Astrocyte (in vitro differentiated cells and primary cell): ENCODE measurements at places on chromosomes 5 and 9.
A peak's percentile ranks its signal among the peaks of the same experiment; 100 is the strongest.

GRCh38 chr5:74040065-74040551 lies 414.1 kb downstream of the ARHGEF28 start:
- peak; percentile 92 for DNase-seq

- peak; percentile 12 for DNase-seq
Observed at GRCh38 chr5:16411235-16411634, 54.4 kb downstream of the ZNF622 start.

- no peak for DNase-seq
Observed at GRCh38 chr5:81779125-81779915, 28.4 kb upstream of the SSBP2 start.

GRCh38 chr5:44538797-44539601 lies 149.8 kb upstream of the FGF10 start:
- no peak for DNase-seq

DNA sequence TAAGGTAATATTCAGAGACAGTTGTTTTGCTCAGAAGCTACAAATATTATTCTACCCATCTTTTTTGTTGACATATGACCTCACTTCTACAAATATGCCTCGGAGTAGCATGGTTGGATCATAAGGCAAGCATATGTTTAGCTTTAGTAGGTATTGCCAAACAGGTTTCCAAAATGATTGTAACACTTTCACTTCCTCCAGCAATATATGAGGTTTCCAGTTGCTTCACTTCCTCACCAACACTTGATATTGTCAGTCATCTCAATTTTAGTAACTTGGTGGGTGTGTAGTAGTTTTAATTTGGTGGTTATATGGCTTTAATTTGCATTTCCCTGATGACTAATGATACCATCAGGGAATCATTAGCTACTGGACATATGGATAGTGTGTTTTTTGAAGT lies 46.7 kb downstream of the TNFSF8 start:
- DNase-seq: no peak

DNA sequence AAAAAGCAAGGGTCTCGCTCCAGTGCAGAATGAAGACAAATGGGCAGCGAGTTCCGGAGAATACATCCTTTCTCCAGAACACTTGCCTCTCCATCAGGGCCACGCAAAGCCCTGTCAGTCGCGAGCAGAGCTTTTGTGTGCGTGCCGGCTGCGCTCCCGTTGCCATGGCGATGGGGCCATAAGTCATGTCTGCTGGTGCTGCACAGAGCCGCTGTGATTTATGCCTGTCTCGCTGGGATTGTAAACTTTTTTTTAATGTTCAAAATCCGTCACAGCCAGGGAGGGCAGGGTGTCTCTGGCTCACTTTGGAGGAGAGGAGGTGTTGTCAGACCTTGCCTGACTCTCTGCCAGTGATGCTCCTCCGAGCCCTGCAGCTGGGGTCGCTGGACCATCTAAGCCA lies 272.7 kb downstream of the TRIM32 start:
- peak; percentile 32 for DNase-seq

- no peak for DNase-seq
Observed at GRCh38 chr5:110823571-110823970, 84.8 kb downstream of the SLC25A46 start.

- no peak for DNase-seq
Observed at GRCh38 chr9:128049843-128050242, 17.3 kb downstream of the NAIF1 start.

DNA sequence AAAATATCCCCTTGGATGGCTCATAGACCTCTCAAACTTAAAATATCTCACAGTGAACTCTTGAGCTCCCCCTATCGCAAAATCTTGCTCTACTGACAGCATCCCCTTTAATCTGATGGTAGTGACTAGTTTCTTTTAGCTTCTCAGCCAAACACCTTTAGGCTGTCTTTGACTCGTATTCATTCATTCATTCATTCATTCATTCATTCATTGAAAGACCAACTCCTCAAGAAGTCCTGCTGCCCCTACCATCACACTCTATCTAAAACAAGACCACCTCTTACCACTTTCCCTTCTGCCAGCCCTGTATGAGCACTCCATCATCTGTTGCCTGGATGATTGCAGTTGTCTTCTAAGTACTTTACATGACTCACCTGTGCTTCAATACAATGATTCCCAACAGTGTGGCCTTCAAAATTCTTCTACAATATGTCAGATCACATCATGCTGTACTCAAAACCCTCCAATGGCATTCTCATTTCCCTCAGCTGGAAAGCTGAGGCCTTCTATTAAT lies 46.8 kb downstream of the ITGA2 start:
- peak; percentile 49 for DNase-seq

DNA sequence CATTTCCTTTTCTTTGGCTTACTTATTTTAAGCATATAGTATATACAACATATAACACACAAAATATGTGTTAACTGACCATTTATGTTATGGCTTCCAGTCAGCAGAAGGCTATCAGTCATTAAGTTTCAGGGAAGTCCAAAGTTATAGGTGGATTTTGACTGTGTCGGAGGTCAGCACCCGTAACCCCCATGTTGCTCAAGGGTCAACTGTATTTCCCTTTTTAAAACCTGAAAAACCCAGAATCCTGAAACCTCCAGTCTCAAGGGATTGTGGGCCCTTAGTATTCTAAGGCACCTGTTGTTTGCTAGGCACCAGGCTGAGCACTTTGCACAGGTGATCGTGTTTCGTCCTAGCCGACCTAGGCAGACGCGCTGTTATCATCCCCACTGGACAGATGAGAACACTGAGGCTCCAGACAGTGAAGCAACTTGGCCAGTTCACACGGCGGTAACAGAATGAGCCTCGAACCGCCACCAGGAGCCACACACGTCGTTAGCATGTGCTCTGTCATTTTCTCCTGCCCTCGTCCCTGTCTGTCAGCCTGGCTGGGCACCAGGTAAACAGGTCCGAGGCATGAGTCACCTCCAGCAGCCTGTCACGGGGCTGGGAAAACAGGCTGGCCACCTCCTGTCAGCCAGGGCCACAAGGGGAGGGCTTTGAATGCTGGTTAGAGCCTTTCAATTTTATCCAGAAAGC lies 39.9 kb downstream of the DUSP1 start:
- peak; percentile 22 for DNase-seq

DNA sequence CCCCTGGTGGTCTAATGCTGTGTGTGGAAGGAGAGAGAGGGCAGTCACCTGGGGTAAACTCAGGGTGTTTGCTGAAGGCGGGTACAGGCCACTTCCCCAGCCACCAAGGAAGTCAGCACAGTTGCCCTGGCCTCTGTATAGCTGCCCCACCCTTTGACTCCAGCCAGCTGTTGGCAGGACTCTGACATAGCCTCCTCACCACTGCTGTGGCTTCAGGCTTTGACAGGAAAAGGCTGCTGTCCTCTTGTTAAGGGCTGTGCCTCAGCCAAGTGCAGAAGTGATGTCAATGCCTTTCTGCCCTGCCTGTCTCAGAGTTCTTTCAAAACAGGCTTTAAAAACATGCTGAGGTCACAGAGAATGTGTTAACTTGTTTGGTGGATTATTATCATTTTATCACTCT lies 487.2 kb upstream of the KLF4 start:
- DNase-seq: no peak

DNA sequence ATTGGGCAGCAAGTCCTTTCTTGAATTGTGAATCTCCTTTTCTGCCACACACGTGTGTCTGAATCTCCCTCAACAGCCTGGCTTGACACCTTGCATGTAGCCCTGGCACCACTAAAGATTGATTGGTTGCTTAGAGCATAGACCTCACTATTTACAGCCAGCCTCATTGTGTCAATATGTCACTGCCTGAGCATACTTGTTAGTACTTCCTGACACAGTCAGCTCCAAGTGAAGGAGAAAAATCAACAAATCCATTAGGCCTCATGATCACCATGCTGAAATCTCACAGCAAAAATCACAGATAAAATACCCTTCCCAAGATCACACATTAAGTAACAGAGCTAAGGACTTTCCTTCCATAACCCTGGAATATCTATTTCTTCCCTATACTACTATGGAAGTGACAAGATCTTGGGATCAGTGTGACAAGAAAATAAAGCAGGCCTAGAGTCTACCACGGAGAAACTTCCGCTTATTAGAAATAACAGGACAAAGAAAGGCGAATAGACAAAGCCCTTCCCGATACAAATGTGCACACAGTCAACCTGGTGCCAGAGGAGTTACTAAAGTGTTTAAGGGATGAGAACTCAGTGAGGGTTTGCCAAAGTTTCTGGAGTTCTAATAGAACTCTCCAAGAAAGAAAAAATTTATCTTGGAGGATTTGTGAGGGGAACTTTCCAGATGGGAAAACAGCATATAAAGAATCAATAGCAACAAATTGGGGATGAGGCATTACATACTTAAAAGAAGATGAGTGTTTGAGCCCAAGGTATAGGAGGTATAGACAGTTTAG lies 5.6 kb upstream of the ARL15 start:
- DNase-seq: no peak

DNA sequence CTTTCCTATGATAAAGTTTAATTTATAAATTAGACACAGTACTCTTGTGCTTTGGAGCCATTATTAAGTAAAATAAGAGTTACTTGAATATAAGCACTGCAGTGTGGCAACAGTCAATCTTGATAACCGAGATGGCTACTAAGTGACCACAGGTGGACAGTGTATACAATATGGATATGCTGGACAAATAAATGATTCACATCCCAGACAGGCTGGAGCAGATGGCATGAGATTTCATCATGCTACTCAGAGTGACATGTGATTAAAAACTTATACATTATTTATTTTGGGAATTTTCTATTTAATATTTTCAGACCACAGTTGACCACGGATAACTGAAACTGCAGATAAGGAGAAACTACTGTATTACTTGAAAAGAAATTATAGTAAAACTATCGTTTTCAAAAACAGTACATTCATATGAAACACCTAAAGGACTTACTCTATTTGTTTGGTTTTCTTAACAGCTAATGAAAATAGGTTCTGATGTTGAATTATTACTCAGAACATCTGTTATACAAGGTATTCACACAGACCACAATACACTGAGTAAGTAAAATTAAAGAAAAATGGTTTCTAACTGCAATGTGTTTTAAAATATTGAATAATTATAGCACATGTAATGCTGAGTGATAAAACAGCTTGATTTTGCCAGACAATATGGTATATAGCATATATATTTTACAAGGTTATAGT lies 16.0 kb downstream of the LYRM7 start:
- no peak for DNase-seq

- no peak for DNase-seq
Observed at GRCh38 chr5:16431490-16431889, 34.1 kb downstream of the ZNF622 start.

DNA sequence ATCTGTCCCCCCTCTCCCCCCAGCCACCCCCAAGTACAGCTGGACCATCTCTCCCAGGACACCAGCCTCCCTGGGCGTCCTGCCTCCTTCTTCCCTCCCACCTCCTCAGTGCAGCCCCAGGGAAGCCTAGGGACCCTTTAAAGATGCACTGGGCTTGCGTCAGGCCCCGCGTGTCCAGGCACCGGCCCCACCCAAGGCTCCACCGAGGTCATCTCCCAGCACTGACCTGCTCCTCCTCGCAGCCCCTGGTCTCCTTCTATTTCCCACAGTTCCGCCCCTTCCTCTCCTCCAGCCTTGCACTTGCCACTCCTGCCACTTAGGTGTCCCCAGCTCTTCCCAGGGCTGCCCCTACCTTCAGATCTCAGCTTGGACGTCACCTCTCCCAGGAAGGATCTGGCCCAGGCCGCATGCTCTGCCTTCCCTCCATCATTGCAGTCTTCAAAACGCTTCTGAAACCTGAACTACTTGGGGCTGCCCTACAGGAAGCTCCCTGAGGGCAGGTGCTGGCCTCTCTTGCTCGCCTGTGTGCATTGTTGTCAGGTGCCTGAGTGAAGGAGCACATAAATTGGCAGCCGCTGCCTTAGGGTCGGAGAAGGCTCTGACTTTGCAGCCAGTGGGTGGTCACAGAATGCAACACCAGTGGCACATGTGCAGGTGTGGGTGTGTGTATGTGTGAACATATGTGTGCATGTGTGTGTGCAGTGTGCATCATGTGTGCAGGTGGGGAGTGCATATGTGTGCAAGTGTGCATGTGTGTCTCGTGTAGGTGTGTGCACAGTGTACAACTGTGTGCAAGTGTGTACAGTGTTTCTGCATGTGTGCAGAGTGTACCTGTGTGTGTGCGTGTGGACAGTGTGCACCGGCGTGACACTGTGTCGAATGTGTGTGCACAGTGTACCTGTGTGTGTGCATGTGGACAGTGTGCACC lies 152.9 kb downstream of the C9orf50 start:
- no peak for DNase-seq

DNA sequence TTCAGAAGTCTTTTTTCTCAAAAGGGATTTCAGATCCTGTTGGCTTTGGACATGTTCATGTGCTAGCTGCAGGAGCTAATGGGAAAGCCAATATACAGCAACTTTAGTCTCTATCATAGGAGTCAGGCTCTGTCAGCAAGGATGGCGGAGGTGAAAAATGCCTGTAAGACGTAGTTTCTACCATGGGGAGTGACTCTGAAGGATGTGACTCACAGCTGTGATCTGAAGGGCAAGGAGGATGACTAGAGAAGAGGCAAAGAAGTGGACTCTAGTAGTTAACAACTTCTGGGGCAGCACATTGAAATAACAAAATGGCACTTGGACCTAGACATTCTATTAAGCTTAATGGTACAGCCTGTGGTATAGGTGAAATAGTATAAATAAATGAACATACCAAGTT lies 3.1 kb upstream of the NDUFS4 start:
- DNase-seq: peak; percentile 29

DNA sequence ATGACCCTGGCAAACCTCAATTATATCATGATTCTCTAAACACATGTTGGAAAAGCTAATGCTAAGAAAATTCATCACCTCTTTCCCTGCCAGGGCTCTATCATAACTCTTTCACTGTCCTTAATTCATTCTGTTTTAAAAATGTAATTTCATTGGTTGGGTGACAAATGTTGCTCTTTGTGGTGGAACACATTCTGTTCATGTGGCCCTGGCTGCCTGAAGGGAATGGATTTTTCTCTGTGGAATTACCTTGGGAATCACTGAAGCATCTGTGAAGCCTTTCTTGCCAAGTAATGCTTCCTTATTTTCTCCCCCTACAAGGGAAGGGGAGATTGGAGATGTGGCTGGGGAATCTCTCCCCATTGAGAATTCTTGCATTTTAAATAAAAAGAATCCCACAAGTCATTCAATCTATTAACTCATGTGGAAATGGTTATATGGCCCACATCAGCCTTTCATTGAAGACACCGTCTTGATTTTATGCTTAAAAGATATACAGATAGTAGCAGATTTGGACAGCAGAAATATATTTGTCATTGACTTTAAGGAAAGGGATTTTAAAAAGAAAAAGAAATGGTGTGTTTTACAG lies 201.8 kb upstream of the NMUR2 start:
- no peak for DNase-seq

DNA sequence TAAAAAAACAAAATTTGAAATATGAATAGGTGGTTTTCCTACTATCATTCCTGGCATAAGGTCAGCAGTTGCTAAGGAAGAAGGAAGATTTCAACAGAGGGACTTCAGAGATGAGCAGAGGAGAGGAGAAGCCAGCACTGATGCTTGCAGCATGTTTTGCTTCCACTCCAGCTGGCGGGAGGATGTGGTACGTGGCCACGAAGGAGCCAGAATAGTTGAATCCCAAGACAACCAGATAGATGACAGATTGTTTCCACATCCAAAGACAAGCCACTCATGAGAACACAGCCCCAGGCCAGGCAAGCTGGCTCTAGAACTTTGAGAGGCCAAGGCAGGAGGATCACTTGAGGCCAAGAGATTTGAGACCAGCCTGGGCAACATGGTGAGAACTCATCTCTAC lies 15.1 kb downstream of the TIMD4 start:
- DNase-seq: no peak
